Stimulated activated CD8-positive, alpha-beta memory T cell treated with anti-CD3 and anti-CD28 coated beads, Interleukin-4, amount 100 ng/mL, for 24 hours (primary cell): ENCODE measurements at places on chromosomes 12 and 14.

DNA sequence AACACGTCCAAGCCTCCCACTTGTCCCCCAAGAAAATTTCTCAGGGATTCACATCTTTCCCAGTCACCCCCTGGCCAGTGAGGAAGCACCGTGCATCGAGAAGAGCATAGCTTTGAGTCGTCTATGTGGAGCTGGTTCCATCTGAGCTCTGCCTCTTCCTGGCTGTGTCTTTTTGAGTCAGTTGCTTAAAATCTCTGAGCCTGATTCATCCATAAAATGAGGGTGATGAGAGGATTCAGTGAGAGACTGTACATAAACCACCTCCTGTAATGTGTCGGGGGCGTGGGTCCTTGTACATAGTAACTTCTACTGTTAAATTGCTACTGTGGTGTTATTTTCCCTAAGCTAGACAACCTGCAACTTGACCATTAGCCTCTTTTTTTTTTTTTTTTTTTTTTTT is 13.8 kb downstream of the CD9 start:
- no peak for DNase-seq

- DNase-seq = no peak
Measured at GRCh38 chr12:133234971-133235370, 706 bp downstream of the ANHX start.

- DNase-seq = no peak
Measured at GRCh38 chr12:65681226-65681625, 143.1 kb upstream of the HMGA2 start.

DNA sequence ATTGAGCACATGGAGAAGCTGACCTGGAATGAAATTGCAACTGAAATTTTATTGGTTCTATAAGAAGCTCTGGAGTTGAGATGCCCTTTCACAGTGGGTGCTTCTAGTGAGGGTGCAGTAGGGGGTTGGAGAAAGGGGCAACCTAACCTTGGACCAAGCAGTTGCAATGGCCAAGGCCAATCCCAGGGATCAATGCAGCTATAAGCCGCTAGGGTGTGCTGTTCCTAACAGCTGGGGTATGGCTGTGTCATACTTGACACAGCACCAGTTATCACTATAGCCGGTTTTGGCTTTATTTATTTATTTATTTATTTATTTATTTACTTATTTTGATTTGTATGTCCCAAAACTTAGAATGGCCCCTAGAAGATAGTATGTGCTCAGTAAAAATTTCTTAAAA is 505.9 kb downstream of the FLRT2 start:
- DNase-seq = no peak

DNA sequence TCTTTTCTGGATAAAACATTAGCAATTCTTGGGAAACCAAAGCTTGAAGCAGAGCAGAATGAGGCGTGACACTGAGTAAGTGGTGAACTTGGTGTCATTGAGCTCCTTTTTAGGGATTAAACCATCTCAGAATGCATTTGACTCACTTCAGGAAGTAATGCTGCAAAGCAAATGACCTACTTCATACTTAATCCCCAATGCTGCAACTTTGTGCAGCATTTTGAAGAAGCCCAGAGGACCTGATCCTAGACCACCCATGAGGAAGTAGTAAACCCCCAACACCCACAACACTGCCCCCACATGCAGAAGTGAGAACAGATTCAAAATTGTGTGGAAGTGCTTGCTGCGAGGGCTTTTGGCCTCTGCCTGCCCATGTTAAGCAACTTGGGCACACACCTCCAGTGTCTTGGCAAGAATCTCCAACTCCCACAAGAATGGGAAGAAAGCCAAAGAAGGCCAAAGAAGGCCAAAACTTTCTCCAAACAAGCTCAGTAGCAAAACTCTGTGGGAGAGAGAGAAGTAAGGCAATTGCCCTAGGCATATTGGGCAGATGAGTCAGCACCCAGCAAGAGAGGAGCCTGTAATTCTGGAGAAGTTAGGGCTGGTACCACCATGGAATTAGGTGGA is 69.2 kb upstream of the ETV6 start:
- DNase-seq = no peak
